ENCODE measurements at places on chromosomes 13 and 19.

DNA sequence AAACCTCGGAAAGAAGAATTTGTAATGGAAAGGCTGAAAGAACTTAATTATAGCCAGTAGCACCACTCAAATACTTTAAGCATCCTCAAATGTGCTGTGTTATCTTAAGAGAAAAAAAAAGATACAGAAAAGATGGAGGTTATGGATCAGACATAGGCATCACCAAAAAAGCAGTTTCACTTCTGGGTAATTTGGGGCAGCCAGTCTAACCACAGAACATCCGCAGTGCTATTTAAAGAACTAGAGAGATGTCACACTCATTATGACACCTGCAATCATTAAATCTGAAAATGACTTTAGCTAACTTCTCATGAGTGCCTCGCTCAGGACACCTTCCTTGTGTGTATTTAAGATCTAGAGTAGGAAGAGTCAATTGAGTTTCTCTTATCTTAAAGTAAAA, 211.8 kb downstream of the RBM26 start:
- DNase-seq, result no peak

DNA sequence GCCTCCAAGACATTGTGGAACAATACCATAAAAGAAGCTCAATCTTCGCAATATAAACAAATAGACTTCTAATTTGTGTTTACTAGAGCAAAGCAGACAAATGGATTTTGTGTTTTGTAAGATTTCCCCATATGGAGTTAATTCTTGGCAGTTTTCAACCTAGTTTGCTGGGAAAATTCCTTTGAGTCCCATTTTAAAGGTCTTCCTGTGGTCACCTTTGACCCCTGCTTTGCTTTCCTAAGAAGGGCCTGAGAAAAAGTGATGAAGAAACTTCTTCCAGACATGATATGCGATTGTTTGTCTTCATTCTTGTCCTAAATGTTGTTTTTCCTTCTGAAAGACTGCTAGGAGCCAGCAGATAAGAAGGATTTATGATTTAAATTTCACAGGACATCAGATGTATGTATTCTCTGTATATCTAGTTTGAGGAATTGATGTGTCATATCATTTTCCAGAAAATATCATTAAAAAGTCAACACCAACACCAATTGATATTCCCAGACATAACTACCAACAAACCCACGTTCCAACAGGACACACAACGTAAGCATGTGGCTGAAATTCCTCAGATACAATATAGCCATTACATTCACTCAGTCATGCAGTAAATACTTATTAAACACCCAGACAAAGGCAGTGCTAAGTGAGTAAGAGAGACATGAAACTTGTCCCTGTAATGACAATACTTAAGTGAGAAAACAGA, 276.4 kb downstream of the LHFPL6 start:
- DNase-seq, result no peak

DNA sequence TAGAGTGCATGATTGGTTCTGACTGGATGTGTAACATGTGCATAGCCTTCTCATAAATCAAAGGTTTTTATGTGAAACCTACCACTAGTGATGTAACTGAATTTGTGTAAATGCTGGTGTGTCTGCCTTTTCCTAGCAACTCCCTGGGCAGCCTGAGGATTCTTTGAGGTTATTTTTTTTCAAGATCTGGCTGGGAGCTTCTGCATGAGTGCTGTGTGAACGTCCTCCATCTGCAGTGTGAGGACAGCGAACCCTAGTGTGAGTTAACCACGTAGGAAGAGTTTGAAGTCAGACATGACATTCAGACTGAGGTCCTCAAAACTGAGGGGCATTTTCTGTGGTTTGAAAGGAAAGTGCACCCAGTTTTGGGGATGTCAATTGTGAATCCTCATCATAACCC, 39.9 kb downstream of the DPRX start:
- no peak for DNase-seq

DNA sequence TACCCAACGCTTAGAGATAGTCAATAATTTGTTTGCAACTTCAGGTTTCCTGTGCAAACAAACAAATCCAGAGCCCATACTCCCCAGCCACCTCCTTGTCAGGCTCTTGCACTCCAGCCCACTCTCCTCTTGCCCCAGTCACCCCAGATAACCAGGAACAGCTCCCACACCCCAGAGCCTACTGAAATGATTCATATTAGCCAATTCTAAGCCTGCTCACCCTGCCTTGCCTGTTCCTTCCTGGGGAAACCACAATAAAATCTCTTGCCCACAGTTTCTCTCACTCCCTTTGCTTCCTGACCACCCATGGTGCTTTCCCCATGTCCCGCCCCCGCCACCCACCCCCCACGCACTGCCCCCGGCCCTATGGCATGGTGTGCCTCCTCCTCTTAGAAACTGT, 3.8 kb upstream of the ACTL9 start:
- no peak for DNase-seq

GRCh38 chr19:13138916-13139198, 11.3 kb downstream of the STX10 start:
- DNase-seq, result no peak

GRCh38 chr13:52414963-52415362, 9.0 kb upstream of the THSD1 start:
- no peak for DNase-seq

DNA sequence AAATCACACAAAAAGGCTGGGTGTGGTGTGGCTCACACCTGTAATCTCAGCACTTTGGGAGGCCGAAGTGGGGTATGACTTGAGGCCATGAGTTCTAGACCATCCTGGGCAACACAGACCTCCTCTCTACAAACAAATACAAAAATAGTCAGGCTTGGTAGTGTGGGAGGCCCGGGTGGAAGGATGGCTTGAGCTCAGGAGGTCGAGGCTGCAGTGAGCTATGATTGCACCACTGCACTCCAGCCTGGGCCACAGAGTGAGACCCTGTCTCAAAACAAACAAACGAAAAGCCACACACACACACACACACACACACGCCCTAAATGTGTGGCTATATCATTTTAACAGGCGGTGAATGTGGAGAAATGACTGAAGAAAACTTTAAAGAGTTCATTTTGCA, 904 bp upstream of the ZNF557 start:
- no peak for DNase-seq

DNA sequence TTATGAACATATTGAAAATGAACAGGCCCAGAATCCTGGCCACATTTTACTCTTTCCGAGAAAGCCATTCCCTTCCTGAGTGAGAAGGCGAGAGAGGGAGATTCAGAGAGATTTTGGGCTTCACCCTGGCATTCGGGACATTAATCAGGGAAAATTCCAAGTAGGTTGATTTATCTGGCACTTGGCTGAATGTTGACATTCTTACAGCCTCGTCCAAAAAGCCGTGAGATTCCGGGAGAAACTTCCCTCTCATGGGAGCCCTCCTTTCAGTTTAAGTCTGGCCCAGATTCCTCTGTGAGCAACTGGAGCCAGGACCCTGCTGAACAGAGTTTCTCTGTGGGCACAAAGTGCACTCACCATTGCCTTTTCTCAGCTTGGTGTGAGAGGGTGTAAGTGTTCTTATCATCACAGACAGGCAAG, 129.2 kb upstream of the PEG3 start:
- DNase-seq, result no peak

GRCh38 chr13:58994777-58995176, 1169.0 kb downstream of the DIAPH3 start:
- no peak for DNase-seq

DNA sequence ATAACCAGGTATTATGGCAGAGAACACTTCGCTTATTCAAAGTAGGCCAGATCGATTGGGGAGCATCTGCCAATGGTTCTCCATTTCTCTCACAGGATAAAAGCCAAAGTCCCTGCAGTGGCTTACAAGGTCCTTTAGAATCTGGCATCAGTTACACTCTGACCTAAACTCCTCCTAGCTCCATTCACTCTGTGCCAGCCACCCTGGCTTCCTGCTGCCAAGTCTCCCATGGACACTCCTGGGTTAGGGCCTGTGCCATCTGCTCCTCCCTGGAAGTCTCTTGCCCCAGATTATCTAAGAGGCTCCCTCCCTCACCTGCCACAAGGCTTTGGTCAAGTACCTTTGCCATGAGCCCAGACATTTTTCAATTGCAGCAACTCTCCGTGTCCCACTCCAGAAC, 649.2 kb downstream of the DACH1 start:
- no peak for DNase-seq

DNA sequence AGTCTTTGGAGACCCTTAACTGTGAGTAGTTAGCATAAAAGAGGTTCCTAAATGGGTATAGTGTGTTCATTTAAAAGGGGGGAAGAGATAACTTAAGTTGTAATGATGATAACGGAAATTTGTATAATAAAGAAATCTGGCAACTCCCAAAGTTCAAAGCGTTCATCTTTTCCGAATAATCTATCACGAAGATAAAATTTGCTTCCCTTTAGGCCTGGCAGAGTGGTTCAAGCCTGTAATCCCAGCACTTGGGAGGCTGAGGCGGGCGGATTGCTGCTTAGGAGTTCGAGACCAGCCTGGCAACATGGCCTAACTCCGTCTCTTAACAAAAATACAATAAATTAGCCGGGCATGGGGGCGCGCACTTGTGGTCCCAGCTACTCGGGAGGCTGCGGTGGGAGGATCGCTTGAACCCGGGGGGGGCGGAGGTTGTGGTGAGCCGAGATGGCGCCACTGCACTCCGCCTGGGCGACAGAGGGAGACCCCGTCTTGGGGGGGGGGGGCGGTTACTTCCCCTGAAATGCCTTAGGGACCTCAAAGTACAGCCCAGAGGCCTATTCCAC, 934 bp downstream of the N4BP2L2 start:
- DNase-seq, result peak; percentile 73

DNA sequence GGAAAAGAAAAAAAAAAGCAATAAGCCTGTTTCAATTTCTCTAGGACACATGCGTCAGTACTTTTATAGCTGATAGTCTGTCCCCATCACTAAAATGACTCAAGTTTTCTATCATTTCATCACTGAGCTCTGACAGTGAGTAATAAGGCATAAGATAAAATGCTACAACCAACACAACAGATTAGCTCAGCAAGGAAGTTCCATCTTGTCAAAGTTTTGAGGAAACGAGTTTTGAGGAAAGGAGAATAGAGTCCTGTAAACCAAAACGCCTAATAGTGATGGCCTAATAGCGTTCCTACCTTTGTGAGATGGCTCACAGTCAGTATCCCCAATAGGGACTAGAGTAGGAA, 145.1 kb downstream of the LACC1 start:
- DNase-seq, result no peak

DNA sequence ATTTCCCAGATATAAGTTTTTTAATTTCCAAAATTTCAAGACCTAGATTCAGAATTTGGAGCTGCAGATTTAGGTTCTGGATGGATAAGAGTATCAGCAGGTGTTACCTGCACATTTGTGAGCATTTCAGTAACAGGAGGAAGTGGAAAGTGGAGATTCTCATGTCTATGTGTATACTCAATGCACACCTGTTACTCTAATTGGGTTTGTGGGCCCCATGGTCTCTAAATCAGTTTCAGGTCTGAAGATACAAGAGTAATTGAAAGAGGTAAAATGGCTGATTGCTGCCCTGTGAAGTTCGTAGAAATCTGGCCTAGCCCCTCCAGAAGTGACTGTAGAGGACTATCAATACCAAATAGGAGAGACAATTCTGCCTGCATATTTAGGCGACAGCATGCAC, 13.9 kb downstream of the ZNF675 start:
- no peak for DNase-seq

- no peak for DNase-seq
Observed at GRCh38 chr13:45102136-45102507, 18.2 kb upstream of the GTF2F2 start.

DNA sequence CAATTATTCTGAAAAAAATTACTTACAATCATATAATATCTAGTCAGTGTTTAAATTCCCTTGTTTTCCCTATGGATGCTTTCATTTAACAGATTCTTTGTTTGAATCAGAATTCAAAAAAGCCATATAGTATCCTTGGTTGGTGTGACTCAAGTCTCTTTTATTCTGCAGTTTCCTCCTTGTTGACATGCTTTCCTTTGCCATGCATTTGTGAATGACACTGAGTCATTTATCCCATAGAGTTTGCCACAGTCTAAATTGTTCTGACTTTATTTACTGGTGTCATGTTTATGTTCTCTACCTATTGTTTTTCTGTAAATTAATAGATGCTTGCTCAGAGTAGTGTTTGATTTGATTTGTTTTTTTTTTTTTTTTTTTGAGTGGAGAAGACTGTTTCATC, 893.8 kb upstream of the SLC10A2 start:
- DNase-seq, result no peak

DNA sequence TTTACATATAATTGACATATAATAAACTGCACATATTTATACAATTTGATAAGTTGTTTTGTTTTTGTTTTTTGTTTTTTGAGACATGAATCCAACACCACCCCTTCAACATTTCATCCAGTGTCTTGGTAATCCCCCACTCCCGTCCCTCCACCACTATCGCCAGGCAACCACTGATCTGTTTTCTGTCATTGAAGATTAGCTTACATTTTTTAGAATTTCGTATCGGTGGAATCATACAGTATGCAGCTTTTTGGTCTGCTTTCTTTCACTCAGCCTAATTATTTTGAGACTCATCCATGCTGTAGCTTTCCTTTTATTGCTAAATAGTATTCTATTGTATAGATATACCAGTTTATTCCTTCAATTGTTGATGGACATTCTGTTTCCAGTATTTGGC, 94.1 kb upstream of the FRY start:
- DNase-seq, result no peak

GRCh38 chr13:39349391-39349960, 253.5 kb downstream of the LHFPL6 start:
- DNase-seq, result no peak

GRCh38 chr19:33795370-33796163, 1.1 kb upstream of the KCTD15 start:
- peak; percentile 67 for DNase-seq

DNA sequence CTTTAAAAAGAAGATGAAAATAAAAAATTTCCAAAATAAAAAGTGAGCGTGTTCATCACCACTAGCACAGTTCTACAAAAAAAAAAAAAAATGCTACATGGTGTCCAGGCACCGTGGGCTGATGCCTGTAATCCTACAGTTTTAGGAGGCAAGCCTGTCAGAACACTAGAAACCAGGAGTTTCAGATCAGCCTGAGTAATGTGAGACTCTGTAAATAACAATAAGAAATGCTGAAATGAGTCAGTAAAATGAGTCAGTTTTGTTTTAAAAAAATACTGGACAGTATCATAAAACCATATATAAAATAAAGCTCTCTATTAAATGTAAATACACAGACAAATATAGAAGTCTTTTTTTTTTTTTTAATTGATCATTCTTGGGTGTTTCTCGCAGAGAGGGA, 30.0 kb downstream of the ZNF91 start:
- DNase-seq, result no peak

DNA sequence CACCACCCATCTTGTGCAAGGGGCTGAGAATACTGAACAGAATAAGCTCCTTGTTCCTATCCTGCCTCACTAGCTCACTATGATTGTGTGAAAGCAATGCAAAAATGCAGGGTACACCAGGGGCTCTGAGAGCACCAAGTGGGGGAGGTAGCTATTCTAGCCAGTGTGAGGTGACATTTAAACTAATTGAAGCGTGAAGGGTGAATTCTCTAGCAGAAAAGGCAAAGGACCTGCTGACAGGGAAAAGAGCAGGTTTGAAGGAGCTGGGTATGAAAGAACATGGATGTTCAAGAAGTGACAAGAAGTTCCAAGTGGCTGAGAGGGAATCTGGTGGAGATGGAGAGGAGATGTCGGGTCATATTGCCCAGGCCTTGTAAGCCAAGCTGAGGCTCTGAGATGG, 64.2 kb downstream of the SIAH3 start:
- DNase-seq, result no peak

- no peak for DNase-seq
Observed at GRCh38 chr13:113161433-113161832, 3.0 kb downstream of the PROZ start.
